Umbilical cord (tissue), 2 donors: ENCODE measurements at places on chromosomes 7 and 10. TPM values are rescaled to one million over a fixed set of nuclear protein-coding genes. Genes with fewer than 3 reads are reported as not detected.

CDC14C gene
- total RNA-seq: 2.6 TPM

DNA sequence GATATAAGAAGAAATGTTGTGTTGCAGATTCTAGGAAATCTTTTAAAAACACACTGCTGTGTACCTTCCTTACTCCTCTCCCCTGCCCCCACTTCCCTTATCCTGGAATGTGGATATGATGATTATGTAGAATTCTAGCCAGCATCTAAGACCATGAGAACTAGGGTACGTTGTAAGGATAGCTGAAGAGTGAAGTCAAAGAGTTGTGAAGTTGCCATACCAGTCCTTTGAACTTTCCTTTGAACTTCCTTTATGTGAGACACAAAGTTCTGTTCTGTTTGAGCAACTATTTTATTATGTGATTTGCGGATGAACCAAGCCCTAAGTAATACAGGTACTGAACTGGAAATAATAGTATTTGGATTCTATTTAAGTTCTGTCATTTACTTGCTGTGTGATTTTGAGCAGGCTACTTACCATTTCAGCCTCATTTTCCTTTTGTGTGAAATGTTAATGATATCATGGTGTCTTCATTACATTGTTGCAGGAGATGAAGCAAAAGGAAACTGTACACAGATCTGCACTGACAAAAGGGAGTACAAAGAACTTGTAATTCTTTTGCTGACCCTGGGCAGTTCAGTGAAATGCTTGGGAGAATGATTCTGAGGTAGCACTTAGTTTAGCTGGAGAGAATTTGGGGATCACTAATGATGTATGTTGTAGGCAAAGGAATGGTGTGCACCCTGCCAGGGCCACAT, 31.4 kb downstream of the RPA3 start:
- DNase-seq: no peak

GRCh38 chr10:119495021-119495505, 47.5 kb downstream of the RGS10 start:
- DNase-seq: no peak

- peak; percentile 37 for DNase-seq
These were observed 2.0 kb upstream of the ZMYND11 start for GRCh38 chr10:132946-133898.

TRIM74 gene
- not detected for total RNA-seq
